ENCODE measurements at places on chromosomes 12 and 14.

DNA sequence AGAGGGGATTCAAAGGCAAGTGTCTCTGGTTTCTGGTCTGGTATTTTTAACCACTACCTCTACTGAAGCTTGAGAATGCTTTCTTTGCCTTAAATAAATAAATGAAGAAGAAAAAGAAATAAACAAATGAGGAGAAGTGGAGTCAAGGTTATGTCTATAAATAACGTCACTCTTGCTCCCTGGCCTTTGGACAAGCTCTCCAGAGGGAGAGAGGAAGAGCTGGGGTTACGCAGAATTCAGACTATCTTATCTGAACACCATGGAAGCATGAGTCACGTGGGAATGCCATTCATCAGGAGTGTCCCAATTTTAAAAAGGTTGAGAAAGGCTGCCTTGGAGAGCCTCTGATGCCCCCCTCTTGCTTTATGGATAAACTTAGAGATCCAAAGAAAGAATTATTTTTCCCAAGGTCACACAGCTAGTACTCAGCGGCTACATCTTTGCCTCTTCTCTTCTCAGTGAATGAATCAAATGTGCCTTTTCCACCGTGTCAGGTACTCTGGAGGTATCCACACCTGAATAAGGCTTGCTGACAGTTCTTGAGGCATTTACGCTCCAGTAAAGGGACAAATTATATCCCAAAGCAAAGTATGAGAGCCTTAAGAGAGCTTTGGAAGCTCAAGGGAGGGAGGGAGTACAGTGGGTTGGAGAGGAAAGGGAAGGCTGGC, 12.9 kb upstream of the MSI1 start:
- DNase-seq = peak; percentile 77

DNA sequence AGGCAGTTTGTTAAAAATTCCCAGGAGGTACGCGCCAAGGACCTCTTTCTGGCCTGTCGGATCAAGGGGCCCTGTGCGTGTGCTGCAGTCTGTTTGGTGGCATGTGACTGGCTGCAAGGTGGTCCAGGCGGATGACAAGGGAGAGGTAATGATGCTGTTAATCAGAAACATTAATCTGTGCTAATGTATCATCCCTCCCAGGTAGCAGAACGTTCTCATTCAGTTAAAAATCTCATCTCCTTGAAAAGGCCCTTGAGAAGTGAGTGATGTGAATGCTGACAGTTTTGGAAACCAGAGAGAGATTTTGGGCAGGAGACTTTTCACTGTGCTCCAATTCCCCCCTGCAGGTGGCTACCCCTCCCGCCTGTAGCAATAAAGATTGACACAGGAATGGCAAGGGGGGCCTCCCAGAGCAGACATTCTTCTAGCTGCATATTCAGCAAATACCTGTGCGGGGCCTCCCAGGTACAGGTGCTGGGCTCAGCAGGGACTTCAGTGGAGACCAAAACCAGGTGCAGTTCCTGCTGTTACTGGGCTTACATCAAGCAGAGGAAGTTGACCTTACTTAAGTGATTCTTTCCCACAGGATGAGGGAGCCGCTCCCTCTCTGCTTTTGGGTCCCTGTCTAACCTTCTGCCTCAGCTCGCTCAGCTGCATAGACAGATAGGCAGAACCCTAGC, 364.8 kb downstream of the CACNA1C start:
- DNase-seq = no peak

- DNase-seq = no peak
Observed at GRCh38 chr14:89241934-89242651, 174.9 kb downstream of the FOXN3 start.

- no peak for DNase-seq
Observed at GRCh38 chr12:106711316-106711715, 63.2 kb upstream of the RIC8B start.

DNA sequence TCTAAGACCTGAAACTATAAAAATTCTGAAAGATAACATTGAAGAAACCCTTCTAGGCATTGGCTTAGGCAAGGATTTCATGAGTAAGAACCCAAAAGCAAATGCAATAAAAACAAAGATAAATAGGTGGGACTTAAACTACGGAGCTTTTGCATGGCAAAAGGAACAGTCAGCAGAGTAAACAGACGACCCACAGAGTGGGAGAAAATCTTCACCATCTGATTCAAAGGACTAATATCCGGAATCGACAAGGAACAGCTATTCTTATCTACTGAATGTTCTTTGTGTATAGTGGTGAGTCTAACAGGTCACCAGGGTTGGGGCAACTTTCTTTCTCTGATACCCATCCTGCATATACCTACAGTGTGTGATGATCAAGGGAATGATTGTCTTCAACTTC, 198.6 kb downstream of the CCDC91 start:
- no peak for DNase-seq

DNA sequence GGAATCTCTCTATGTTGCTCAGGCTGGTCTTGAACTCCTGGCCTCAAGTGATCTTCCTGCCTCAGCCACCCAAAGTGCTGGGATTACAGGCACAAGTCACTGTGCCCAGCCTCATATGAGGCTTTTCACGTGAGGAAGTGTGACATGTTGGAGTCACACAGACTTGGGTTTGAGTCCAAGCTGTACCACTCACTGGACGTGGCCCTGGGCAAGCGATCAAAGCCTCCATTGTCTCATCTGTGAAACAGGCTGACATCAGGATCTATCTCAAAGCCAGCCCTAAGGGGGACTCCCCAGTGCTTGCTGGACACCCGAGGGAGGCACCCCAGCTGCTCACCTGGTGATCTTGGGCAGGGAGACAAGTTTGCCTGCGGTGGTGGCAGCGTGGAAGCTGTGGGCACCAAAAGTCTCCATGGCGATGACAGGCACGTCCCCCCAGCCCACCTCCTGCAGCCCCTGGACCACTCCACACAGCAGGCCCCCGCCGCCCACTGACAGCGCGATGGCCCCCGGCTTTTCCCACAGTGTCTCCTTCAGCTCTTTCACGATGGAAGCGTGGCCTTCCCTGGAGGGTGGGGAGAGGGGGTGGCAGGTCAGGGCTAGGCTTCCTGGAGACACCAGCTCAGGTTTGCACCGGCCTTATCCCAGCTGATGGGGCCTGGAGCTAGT, 6.7 kb downstream of the SDS start:
- no peak for DNase-seq

- DNase-seq = no peak
Observed at GRCh38 chr12:54024127-54024526, 4.1 kb upstream of the HOXC6 start.

- DNase-seq = peak; percentile 42
Observed at GRCh38 chr12:49413010-49413409, 45.7 kb downstream of the SPATS2 start.

DNA sequence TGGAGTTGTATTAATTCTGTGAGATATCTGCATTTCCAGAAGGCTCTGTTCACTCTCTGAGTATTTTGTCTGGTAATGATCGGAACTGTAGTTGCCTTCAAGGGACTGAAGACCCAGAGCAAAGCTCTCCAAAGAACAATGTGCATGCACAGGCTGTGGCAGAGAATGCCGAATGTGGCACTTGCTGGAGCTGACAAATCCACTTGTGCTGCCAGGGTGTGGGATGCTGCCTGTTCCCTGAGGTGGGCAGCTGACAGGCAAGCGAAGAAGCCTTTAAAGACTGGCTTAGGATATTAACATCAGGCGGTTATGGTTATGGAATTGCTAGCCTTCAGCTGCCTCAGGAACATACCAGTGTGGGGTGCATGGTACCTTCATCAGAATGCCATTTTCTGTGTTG, 419.9 kb upstream of the ATP2B1 start:
- no peak for DNase-seq

Data from IMR-90 (cell line).